ENCODE measurements at places on chromosomes 1 and 21.

DNA sequence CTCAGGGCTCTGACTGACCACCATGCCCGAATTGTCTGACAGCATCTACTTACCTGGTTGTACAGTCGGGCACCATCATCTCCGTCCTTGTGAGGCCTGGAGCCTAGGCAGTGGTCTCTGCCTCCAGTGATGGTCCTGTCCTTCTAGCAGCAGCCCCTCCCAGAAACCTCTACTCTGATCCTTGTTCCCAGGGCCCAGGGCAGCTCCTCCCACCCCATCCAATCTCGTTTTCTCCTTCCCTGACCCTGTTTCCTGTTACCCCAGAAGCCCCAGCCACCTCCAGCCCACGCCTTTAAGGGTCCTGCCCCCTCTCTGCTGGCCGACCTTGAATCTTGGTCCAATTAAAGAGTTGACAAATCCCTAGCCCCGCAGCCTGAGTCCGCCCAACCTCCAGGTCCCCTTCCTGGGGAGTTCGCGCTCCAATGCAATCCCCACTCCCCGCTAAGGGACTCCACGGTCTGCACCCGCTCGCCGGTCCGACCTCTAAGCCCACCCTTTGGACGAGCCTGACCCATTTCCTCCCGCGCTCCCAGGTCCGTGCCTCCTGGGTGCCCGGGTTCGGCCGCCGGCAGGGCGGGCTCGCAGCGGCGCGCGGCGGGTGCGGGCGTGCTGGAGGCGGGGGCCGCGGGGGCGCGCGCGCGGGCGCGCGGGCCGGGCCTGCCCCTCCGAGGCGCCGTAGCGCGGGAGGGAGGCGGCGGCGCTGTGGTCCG lies at the start of gene B4GALT2:
TSS of gene B4GALT2 (plus strand) at position 660 of the 710 bp plus-strand sequence. CDS start 1,951 bp downstream, outside the sequence.
- DNase-seq: peak; percentile 82

- DNase-seq: no peak
These were observed 392.4 kb downstream of the RPS6KC1 start for GRCh38 chr1:213443415-213443814.

GRCh38 chr1:116465845-116466685 lies 93.0 kb downstream of the ATP1A1 start:
- no peak for DNase-seq

GRCh38 chr1:3468236-3469103 lies 14.0 kb downstream of the ARHGEF16 start:
- DNase-seq: no peak

DNA sequence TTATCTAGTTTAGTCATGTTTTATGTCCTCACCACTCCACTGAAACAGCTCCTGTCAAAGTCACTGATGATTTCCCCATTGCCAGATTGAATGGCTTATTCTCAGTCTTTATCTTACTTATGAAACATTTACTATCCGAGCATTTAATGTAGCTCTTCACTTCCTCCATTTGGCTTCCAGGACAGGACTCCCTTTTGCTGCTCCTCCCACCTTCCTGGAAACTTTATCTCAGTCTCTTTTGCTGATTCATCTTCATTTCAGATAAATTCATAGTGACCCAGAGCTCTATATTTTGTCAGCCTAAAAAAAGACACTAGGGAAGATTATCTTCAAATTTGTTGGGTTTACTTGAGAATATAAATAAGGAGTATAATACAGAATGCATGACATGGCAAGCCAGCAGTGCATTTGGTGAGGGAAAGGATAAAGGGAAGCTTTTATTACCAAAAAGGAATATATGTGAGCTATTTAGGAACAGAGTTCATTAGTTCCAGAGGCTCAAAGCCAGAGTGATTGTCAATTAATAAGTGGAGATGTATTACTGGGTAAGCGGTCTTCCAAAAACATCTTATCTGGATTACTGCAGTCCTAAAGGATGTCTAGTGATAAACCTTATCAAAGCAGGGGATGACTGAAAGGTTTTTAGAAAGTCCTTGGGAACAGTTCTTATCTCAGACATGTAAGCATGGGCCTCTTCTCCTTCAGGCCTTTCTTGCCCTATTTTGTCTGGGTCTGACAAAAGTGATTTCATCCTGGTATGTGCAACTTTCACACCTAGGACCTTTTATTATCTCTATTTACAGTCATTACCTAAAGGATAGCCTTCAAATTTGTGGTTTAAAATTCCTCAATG lies 25.6 kb downstream of the IL23R start:
- DNase-seq: no peak

DNA sequence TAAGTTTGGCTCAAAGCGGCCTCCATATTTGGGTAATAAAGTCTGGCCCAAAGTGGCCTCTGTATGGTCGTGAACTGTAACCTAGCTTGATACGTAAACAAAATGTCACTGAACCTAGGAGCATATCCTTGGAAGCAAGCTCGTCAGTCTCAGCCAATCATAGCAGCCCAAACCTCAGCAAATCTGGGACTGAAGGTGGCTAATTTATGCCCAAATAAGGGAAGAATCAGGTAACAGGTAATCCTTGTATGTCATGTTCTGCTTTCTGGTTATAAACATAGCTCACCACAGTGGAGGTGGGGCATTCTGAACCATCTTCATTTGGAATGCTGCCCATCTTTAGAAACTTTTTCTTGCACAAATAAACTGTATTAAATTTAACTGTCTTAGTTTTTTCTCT lies 281.1 kb downstream of the TTLL7 start:
- DNase-seq: no peak

GRCh38 chr1:19205403-19205802 lies 4.7 kb downstream of the UBR4 start:
- peak; percentile 42 for DNase-seq

DNA sequence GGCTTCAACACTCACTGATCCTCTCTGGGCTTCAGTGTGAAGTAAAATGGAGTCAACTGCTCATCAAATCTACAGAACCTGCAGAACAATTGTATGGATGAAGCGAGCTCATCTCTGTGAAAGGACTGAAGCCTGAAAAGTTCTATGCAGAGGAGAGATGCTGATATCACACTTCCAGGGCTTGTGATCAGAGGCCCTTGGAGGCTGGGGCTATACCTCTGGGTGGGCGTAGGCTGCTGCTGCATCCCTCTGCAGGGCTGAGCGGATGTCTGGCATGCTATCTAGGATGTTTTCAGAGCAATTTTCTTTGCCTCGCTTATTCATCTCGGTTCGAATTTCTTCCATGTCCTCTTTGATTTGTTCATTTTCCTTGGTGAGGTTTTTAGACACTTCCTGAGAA lies 17.6 kb downstream of the OLFML2B start:
- DNase-seq: no peak

DNA sequence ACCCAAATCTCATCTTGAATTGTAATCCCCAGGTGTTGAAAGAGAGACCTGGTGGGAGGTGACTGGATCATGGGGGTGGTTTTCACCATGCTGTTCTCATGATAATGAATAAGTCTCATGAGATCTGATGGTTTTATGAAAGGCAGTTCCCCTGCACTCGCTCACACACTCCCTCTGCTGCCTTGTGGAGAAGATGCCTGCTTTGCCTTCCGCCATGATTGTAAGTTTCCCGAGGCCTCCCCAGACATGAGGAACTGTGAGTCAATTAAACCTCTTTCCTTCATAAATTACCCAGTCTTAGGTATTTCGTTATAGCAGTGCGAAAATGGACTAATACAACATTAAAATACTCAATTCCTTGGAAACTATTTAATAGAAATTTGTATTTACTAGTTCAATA lies 99.2 kb downstream of the PROX1 start:
- DNase-seq: no peak

DNA sequence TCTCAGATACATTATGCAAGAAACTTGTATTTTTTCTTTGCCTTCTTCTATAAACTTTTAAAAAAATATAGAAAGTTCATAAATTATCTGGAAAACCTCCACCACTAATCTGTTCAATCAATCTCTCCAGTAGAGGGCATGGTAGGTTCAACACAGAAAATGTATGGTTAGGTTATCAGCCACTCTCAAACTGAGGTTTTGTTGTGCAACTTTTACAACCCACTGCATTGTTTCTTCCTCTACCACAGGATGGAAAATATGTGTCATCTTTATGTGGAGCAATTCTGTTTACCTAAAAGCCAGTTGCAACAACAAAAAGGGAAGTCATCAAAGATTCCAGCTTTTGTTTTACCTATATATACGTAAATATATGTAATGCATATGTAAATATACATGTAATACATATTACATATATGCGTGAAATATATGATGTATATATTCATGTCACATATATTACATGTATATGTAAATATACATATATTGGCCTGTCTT lies 3.0 kb upstream of the RGS2 start:
- peak; percentile 59 for DNase-seq

DNA sequence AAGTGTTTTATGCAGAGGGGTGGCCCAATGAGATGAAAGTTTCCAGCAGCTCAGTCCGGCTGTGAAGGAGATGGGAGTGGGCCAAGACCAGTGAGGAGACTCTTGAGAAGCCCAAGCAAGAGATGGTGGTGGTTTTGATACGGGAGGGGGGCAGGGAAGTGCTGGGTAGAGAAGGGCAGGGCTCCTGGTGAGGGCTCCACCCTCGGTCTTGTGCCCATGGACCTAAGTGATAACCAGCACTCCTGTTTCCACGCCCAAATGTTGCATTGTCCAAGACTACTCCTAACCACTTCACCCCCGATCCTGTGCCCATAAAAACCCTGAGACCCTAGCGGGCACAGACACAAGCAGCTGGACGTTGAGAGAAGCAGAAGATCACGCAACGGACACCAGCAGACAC lies 140.9 kb downstream of the MIS18A start:
- DNase-seq: no peak

- DNase-seq: no peak
These were observed 2.3 kb downstream of the VANGL1 start for GRCh38 chr1:115644109-115644508.

DNA sequence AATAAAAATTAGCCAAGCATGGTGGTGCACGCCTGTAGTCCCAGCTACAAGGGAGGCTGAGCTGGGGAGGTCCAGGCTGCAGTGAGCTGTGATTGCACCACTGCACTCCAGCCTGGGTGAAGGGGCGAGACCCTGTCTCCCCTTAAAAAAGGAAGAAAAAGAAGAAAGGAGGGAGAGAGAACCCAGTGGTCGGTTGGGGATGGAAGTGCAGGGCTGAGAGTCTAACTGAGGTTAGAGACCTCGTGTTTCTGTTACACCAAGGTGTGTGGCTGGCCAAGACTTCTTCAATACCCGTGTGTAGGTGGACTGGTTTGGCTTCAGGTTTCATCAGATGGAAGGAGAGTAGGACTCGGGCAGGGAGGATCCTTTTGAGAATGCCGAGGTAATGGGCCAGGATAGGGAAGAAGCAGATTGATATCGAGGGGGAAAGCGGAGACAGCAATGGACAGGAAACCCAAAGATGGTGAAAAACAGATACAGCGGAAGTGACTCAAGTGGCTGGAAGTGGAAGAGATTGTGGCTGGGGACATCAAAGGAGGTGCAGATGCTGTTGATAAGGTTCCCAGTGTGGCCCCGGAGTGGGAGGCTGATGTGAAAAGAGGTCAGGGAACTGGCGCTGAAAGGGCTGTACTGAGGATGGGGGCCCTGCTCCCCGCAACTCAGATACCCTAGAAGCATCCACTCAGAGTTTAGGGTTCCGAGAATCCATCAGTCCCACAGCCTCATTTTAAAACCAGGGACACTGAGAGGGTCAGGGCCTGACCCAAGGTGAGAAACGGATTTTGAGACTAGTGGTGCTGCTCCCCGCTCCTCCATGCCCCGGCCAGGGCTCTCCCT lies 681 bp upstream of the UBXN10 start:
- peak; percentile 55 for DNase-seq

DNA sequence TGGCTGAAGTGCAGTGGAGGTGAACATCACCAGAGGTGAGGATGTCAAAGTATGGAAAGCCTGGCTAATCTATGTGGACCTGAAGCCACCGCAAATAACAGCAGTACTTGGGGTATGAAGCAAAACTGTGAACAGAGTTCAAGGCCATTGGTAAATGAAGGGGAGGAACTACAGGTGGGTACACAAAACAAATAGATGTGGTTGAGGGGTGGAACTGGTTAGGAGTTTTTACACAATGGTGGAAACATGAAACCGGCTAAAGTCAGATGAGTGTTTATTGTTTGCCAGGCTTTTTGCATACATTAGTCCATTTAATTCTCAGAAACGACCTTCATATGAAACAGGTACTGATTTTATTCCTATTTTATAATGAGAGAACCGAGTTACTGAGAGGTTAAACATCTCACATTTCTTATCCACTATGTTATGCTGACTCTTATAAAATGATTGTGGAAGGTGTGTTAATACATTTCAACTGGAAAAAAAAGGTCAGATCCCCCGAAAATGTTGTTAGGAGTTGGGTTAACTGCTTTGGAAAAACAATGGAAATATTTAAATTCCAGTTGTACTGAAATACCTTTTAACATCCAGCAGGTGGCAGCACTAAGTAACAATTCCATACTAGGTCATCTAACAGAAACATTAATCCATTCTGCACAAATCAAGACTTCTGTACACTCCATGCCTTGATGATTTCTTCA lies 44.3 kb upstream of the GTF2B start:
- peak; percentile 34 for DNase-seq

DNA sequence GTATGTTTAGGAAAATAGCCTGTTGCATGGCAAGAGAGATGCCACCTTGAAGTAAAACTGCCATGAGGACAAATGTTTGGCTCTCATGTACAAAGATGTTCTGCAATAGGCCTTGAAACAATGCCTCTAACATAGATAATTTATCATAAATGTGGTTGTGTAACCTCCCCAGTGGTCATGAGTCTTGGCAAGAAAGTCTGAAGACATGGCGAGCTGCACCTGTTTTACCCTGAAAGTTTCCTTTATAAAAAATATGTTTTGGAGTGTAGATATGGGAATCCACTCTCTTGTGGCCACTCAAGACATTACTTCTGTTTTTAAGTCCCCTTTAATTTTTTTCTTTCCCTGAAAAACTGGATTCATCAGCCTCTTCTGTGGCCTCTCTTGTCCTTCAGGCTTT lies 2217.1 kb downstream of the NCAM2 start:
- DNase-seq: no peak

- no peak for DNase-seq
These were observed 528.5 kb downstream of the MATN1 start for GRCh38 chr1:30194741-30195423.

DNA sequence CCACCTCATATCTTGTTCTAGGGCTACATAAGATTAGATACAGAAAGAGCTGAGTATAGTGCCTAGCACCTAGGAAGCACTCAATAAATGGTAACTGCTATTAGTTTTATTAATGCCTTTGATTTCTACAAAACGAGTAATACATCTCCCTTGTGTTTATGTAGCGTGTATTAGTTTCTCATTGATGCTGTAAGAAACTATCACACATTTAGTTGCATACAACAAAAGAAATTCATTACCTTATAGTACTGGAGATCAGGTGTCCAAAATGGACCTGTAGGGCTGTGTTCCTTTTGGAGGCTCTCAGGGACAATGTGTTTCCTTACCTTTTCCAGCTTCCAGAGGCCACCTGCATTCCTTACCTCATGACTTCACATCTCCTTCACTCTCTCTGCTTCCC lies 961 bp upstream of the ERO1B start:
- DNase-seq: no peak

DNA sequence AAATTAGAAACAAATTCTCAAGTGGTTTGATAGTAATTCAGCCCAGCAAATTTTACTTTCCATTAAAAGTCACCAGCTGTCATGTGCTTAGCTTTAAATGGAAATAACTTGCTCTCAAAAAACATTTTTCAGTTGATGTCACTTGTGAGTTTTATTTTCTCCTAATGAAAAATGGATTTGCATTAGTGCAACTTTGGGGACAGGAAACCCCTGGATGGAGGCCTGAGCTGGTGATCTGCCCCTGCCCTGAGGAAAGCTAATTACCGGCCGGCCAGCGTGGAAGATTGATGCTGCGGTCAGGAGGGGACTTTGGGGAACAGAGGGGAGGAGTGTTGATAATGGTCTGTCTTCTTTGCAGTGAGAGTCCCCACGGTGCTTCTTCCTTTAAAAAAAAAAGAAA lies 66.8 kb upstream of the ANGPTL1 start:
- no peak for DNase-seq

- DNase-seq: no peak
These were observed 41.8 kb upstream of the ACTRT2 start for GRCh38 chr1:2979191-2980072.
